ENCODE measurements at places on chromosomes 7 and 10. TPM values are rescaled to one million over a fixed set of nuclear protein-coding genes. Genes with fewer than 3 reads are reported as not detected.

Gene PRF1
- 5.4 TPM for total RNA-seq

Gene ZNF37A
- 43.3 TPM for total RNA-seq

Gene MRC1
- total RNA-seq: 73.4 TPM

Gene OR2A14
- total RNA-seq: not detected

Gene HABP2
- not detected for total RNA-seq

Gene EVX1
- total RNA-seq: not detected

Gene OR13A1
- 0.85 TPM for total RNA-seq

Gene ZNF862
- 11.4 TPM for total RNA-seq

Gene ACTR3C
- 0.14 TPM for total RNA-seq

Gene LRRN3
- total RNA-seq: 1.6 TPM

Gene IDI2
- not detected for total RNA-seq

Gene SCIN
- 2.0 TPM for total RNA-seq

Gene ACTA2
- 4,797 TPM for total RNA-seq

Gene FZD8
- total RNA-seq: 21.3 TPM

Gene VIPR2
- total RNA-seq: 18.3 TPM

Gene PIK3CG
- total RNA-seq: 8.5 TPM

- no peak for DNase-seq
- H3K27me3 ChIP-seq: no peaks in the 10 kb centered on the region
- peaks cover 6% of the 10 kb centered on the region for H3K4me1 ChIP-seq
- H3K4me3 ChIP-seq: no peak overlapping the region
- H3K27ac ChIP-seq: no peak overlapping the region
Observed at GRCh38 chr10:116737627-116738327, 4.6 kb downstream of the HSPA12A start.

DNA sequence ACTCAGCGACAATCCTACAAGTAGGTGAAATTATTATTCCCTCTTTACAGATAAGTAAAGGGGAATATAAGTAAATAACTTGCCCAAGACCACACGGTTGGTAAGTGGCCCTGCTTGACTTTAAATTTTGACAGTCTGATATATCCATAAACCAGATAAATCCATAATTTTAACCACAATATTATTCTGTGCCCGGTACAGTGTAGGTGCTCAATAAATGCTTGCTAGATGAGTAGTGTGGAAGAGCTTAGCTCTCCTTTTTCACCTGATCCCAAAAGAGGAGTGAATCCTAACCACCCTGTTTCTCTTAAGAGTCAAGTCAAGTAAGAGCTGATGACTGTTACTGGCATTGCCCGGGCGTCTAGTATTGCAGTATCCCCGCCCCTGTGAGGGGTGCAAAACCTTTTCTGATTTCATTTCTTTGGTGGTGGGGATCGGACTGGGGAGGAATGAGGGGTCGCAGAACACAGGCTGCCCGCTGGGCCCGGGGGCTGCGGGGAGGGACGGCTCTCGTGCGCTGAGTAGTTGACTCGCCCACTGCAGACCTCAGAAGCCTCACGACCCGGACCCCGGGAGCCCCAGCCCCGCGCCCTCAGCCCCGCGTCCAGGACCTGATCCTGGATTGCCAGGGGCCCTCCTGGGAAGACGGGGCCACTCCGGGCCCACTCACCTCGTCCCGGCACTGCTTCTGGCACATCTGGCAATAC lies 490 bp downstream of the KIN start:
- H3K4me1 ChIP-seq: peaks cover 24% of the 10 kb centered on the region
- H3K27me3 ChIP-seq: no peaks in the 10 kb centered on the region
- no peaks in the 10 kb centered on the region for H3K36me3 ChIP-seq
- peak overlapping the region; percentile 60 for H3K27ac ChIP-seq

DNA sequence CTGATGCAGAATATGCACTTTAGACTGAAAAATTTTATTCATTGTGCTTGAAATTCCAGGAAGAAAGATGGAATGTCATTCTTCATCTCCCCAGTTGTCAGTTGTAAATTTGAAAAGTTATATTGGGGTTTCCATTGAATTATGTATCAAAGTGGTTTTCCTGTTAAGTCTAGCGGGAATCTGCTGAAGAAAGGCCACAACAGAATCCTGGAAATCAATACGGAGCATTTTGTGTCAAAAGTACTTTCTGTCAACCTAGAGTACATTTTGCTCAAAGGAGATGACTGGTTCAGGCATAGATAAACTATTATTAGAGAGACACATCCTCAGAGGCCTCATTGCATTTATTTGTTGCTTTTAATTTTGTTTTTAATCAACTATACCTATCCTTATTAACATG lies 538.2 kb upstream of the SEMA3D start:
- no peaks in the 10 kb centered on the region for H3K36me3 ChIP-seq
- no peaks in the 10 kb centered on the region for H3K27me3 ChIP-seq
- no peak overlapping the region for H3K27ac ChIP-seq
- no peaks in the 10 kb centered on the region for H3K4me1 ChIP-seq
- H3K4me3 ChIP-seq: no peak overlapping the region

- H3K27me3 ChIP-seq: no peaks in the 10 kb centered on the region
- no peak overlapping the region for H3K4me3 ChIP-seq
- no peaks in the 10 kb centered on the region for H3K4me1 ChIP-seq
- DNase-seq: no peak
Observed at GRCh38 chr7:147904219-147904576, 686.4 kb upstream of the C7orf33 start.

DNA sequence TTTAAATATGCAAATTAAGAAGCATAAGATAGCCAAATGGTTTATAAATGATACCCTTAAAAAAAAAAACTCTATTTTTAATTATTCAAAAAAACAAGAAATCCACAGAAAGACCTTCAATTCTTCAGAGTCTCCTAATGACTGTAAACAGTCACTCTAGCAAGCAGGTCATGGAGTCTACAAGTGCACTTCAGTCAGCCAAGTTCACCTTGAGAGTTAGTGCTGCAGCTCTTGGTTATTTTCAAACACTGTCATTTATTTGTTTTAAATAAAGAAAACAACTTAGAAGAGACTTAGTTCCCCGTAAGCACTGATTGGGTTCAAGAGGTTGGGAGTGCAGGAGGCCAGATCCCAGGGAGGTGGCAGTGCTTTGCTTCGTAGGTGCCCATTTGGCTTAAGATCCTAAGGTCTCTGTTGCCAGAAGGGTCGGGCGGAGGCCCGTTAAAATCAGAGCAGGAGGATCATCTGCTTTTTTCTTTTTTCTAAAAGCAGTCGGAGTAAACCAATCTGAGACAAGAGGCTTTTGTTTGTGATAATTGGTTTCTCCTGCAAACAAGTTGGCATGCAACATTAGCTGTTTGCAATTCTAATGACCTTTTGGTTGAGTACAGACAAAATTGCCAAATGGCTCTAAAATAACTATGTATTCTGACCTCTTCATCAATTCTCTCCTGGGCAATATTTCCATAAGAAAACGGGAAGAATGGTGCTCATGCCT lies 86.4 kb upstream of the ELMO1 start:
- no peaks in the 10 kb centered on the region for H3K36me3 ChIP-seq
- H3K27me3 ChIP-seq: no peaks in the 10 kb centered on the region
- no peak overlapping the region for H3K4me3 ChIP-seq
- H3K4me1 ChIP-seq: peaks cover 8% of the 10 kb centered on the region

- no peaks in the 10 kb centered on the region for H3K36me3 ChIP-seq
- H3K27ac ChIP-seq: no peak overlapping the region
- no peak overlapping the region for H3K4me3 ChIP-seq
- H3K4me1 ChIP-seq: no peaks in the 10 kb centered on the region
- DNase-seq: no peak
Observed at GRCh38 chr10:76657337-76658012, 980.1 kb downstream of the KCNMA1 start.

DNA sequence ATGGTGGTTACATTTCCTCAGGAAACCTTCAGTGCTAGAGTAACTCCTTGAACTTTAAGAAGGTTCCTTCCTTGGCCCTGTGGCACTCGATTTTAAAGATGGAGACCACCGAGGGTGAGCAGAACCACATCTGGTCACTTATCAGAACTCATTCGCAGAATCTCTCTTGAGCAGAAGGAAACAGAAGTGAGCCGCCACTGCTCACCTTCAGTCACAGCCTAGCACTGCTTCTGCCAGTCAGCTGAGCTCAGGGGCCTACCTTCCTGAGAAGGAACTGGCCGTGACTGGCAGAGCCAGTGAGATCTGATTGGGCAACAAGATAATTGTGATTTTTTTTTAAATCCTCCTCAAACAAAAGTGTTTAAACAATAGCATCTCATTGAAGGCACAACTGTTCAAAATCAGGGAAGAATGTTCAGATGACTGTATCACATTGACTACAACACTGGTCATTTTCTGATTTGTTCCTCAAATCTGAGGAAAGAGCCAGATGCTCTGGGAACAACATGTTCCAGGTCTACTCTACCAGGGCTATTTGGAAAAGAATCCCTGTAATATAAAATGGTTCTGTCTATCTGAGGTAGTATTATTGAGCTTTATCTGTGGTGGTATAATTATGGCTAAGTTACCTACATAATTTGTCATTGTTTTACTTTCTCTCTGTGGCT lies 2.7 kb upstream of the SYPL1 start:
- H3K4me3 ChIP-seq: no peak overlapping the region
- H3K27ac ChIP-seq: peak overlapping the region; percentile 39
- H3K27me3 ChIP-seq: no peaks in the 10 kb centered on the region
- H3K4me1 ChIP-seq: peaks cover 16% of the 10 kb centered on the region
- no peaks in the 10 kb centered on the region for H3K36me3 ChIP-seq
- no peak for DNase-seq

DNA sequence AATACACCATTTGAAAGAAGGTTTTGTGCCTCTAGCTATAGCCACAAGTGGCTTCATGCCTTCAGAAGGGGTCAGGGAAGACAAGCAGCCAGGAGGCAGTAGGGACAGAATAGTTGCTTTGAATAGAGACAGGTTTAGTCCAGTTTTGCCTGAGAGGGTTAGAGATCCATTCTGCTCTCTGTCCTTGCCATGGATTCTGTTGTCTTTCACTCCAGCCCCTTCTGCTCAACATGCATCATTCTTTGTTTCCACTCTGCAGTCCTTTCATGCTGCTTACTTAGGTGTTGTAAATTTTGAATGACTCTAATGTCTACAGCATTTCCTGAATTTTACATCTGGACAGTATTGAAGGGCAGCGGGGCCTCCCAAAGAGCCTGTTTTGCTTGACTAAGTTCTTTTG lies 60.3 kb downstream of the CNTNAP2 start:
- H3K27me3 ChIP-seq: no peaks in the 10 kb centered on the region
- no peak for DNase-seq
- H3K4me3 ChIP-seq: no peak overlapping the region
- H3K4me1 ChIP-seq: no peaks in the 10 kb centered on the region
- H3K27ac ChIP-seq: no peak overlapping the region

- no peaks in the 10 kb centered on the region for H3K27me3 ChIP-seq
- no peak overlapping the region for H3K4me3 ChIP-seq
- H3K36me3 ChIP-seq: no peaks in the 10 kb centered on the region
- no peaks in the 10 kb centered on the region for H3K4me1 ChIP-seq
Observed at GRCh38 chr10:125257521-125258108, 97.3 kb upstream of the CTBP2 start.

DNA sequence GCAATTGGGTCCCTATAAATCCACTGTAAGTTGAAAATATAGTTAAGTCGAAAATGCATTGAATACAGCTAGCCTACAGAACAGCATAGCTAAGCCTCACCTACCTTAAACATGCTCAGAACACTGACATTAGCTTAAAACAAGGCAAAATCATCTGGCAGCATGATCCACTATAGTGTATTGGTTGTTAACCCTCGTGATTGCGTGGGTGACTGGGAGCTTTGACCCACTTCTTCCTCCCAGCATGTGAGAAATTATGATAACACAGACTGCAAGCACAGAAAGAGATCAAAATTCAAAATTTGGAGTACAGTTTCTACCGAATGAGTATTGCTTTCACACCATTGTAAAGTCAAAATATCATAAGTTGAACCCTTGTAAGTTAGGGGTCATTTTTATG lies 22.3 kb downstream of the CNTNAP2 start:
- DNase-seq: no peak
- H3K4me3 ChIP-seq: no peak overlapping the region
- no peaks in the 10 kb centered on the region for H3K27me3 ChIP-seq
- no peaks in the 10 kb centered on the region for H3K4me1 ChIP-seq
- no peak overlapping the region for H3K27ac ChIP-seq
- no peaks in the 10 kb centered on the region for H3K36me3 ChIP-seq

DNA sequence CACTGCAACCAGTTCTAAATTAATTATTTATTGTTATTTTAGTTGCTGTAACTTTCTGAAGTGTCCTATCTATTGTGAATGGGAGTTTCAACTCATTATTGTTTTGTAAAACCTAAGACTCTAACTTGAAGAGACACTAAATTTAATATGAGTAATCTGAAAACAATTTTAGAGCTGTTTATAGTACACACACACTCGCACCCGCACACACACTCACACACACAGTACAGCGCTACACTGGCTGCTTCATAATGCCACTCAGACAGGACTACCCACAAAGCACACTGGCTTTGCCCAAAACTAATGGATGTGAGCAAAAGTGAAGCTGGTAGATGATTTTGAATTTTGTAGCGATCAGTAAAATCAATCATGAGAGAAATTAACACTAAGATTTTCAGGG lies 238.9 kb upstream of the ETV1 start:
- no peak overlapping the region for H3K27ac ChIP-seq
- no peak overlapping the region for H3K4me3 ChIP-seq
- no peaks in the 10 kb centered on the region for H3K36me3 ChIP-seq
- H3K4me1 ChIP-seq: no peaks in the 10 kb centered on the region

- H3K36me3 ChIP-seq: peaks cover 2% of the 10 kb centered on the region
- peak overlapping the region; percentile 98 for H3K27ac ChIP-seq
- no peaks in the 10 kb centered on the region for H3K27me3 ChIP-seq
Observed at GRCh38 chr10:68721673-68722335, 765 bp downstream of the CCAR1 start.

- no peak for DNase-seq
- no peak overlapping the region for H3K27ac ChIP-seq
- H3K4me3 ChIP-seq: no peak overlapping the region
- no peaks in the 10 kb centered on the region for H3K36me3 ChIP-seq
Observed at GRCh38 chr7:38276096-38276877, 2.9 kb upstream of the TARP start.

- H3K27me3 ChIP-seq: no peaks in the 10 kb centered on the region
- H3K4me1 ChIP-seq: peaks cover 40% of the 10 kb centered on the region
- no peak overlapping the region for H3K4me3 ChIP-seq
- no peaks in the 10 kb centered on the region for H3K36me3 ChIP-seq
- no peak overlapping the region for H3K27ac ChIP-seq
- DNase-seq: no peak
Observed at GRCh38 chr10:104446151-104446550, 92.5 kb downstream of the CFAP58 start.

GRCh38 chr7:70641882-70642281 lies 490.1 kb upstream of the GALNT17 start:
- DNase-seq: no peak
- H3K4me1 ChIP-seq: no peaks in the 10 kb centered on the region
- no peak overlapping the region for H3K4me3 ChIP-seq
- H3K36me3 ChIP-seq: no peaks in the 10 kb centered on the region

DNA sequence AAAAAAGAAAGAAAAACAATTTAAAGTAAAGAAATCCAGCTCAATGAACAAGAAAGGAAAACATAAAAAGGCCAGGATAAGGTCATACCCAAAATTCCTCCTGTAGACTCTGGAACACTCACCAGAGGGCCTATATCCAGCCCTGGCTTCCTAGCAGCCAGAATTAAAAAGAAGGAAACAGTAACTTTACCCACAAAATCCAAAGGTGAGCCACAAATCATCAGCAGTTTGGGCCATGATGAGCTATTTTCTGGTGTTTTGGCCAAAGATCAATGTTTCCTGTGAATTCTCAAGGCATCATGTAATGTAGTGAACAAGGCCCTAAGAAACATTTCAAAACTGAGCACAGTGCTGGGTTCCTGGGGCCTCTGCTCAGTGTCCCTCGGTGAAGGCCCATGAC lies 87.8 kb downstream of the LARP4B start:
- H3K4me3 ChIP-seq: no peak overlapping the region
- DNase-seq: no peak
- peaks cover 2% of the 10 kb centered on the region for H3K4me1 ChIP-seq
- H3K27ac ChIP-seq: no peak overlapping the region

- H3K27ac ChIP-seq: no peak overlapping the region
- no peak overlapping the region for H3K4me3 ChIP-seq
- no peaks in the 10 kb centered on the region for H3K27me3 ChIP-seq
- no peaks in the 10 kb centered on the region for H3K4me1 ChIP-seq
Observed at GRCh38 chr10:23530079-23530478, 91.2 kb downstream of the OTUD1 start.

Measured in thoracic aorta (tissue), 2 donors.